ENCODE measurements at places on chromosomes 7 and 10.

- no peak for DNase-seq
These were observed 14.7 kb downstream of the HGF start for GRCh38 chr7:81754918-81755696.

- DNase-seq = no peak
These were observed 49.7 kb downstream of the BZW2 start for GRCh38 chr7:16695621-16696237.

DNA sequence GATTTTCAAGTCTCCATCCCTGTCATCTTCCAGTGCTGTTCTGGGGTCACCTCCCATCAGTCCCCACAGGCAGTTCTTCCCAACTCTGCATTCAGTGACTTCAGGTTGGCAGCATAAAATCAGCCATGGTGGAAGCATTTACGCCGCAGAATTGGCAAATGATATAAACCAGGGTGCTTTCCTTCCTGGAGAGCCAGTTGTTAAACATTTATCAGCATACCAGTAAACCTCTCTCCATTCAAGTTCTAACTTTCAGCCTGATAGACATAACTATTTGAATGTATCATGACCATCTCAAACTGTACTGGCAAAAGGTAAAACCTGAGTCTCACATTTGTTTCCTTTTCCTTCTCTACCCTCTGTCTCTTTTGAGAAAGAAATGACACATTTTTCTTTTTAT is 69.7 kb upstream of the ITPRID1 start:
- DNase-seq = no peak

DNA sequence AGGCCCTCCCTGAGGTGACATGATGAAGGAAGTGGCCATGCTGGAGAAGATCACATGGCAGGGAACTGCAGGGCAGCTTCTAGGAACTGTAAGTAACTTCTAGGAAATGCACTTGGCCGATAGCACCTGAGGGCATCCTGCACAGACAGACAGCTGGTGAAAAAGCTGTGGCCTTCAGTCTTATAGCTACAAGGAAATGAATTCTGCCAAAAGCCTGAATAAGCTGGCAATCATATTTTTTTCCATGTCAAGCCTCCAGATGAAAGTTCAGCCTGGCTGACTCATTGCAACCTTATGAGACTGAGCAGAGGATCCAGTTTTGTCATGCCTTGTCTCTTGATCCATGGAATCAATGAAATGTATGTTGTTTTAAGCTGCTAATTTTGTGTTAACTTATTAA is 91.1 kb upstream of the CACNA2D1 start:
- DNase-seq = no peak

GRCh38 chr10:67676208-67676825 is 19.7 kb downstream of the CTNNA3 start:
- DNase-seq = no peak

GRCh38 chr7:999149-999879 is 16.3 kb downstream of the CYP2W1 start:
- DNase-seq = no peak

GRCh38 chr10:104342941-104343411 is 4.7 kb upstream of the ITPRIP start:
- no peak for DNase-seq

DNA sequence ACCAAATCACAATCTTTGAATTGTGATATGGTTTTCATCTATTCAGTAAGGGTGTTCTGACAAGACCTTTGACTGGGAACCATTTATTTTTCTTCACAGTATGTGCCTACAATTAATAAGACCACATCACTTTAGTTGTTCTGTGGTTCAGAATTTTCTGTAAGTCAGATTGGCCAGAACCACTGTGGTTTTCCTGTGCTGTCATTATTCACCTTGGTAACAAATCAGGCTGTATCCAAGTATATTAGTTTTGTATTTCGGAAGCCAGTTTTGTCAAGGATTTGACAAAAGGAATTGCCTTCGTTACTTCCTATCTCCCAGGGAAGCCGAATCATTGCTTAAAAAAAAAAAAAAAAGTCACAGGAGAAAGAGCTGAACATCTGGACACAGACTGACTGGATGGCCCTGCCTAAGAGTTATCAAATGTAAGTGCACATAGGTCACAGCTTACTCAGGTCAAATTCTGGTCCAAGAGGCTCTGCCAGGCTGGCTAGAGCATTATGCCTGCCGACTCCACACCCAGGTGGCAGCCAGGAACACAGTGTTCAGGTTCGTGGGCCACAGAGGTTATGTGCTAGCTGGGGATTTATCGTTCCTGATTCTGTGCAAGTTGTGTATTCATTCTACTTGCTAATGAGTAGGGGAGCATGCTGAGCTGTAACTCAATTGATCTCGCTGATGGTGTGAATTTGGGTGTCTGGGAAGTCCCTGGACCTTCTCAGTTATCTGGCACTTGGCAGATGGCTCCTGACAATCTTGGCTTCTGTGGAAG is 175.3 kb downstream of the JAZF1 start:
- DNase-seq = no peak

GRCh38 chr7:139574618-139575337 is 51.3 kb downstream of the CLEC2L start:
- no peak for DNase-seq

DNA sequence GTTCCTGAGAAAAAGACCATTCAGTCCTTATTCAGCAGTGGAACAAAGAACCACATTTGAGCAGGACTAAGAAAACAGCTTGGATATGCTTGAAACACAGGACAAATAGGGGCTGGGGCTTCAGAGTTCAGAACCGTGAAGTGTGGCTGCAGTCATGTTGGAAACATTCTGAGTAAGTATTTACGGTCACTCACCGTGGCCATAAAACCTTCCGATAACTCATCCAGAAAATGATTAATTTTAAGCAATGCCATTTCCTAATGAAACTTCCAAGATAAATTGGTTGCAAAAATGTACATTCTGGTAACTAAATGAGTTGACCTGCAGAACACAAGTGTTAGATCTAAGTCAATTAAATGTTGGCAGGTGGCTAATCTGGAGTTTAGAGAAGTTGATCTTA is 279.2 kb downstream of the CXCL12 start:
- no peak for DNase-seq

DNA sequence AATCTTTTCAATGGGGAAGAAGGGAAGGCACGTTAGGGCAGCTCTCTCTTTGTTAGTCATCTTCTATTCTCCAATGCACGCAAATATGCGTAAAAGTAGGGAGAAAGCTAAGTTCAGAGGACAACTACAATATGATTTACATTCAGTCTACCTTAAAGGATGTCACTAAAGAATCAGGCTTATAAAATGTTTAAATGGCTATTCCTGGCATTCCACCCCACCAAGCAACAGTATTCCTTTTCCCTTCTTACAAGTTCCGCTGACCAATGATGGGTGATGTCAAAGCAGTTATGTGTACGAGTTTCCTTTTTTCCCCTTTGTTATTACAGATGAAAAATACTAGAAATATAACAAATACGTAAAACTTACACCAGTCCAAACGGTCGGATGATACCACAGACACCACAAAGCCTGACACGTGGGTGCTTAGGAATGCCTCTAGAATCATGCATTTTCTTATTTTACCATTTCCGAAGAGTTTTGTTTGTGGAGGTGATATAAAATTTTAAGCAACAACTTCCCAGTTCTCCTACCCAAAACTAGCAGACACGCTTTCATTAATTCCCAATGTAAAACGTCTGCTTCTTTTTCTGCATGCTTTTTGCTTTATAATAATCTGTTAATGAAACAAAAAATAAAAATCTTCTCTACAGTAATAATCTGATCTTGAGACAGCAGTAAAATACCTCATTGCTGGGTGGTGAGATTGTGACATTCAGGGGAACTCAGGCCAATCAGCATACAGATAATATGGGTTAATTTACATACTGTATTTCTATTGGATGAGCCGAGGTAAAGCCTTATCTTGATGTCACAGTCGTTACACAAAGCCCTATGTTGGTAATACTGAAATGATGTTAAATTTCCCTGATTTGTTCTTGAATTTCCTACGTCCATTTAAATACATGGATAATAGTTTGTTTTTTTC is 708 bp upstream of the GPR85 start:
- no peak for DNase-seq

DNA sequence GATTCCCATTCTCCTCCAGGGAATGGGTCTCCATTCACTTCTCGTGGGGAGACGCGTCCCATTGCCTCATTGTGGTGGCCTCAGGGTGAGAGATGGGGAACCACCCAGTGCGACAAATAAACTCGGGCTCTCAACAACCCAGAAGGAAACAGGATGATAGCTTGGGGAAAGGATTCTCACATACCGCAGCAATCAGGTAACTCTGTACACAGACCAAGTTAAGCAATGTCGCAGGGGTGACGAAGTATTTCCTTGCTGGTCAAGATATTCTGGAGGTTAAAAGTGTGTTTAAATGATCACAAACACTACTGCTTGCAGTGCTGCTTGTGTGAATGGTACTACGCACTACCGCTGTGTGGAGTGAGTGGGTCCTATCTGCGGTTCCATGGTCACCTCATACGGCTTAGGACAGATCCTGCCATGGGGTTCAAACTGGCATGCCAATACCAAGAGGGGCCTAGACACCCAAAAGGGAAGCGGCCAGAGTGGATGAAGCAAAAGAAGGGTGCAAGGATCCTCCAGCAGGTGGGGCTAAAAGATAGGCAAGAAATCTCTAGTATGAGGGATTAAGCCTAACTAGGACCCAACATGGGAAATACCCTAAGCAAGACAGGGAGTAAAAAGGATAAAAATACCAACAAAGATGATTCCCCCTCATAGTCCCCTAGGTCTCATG is 143.8 kb upstream of the TMEM106B start:
- no peak for DNase-seq

DNA sequence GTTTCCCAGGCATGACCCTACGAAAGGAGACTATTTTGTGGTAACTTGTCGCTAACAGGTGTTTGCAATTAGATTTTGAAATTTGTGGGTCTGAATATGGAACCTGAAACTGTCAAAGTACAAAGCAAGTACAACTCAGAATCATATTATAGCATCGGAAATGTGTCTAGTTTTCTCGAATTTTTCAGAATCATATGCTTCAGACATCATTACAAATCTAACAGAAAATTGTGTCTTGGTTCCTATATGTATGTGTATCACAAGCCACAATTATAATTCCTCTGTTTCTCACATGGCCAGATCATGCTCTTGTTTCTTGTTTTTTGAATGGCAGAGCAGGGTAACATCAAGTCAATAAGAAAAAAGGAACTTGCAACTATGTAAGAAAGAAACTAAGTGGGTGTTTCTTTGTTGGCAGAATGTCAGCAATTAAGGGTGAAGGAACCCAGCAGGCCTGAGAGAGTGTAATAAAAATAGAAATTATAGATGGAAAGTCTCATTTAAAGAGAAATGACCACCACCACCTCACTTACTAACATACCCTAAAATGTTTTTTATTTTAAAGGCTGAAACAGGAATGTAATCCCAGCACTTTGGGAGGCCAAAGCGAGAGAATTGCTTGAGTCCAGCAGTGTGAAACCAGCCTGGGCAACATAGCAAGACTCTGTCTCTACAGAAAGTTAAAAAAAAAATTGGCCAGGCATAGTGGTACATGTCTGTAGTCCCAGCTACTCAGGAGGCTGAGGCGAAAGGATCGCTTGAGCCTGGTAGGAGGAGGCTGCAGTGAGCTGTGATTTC is 51.3 kb downstream of the PRTFDC1 start:
- DNase-seq = no peak

DNA sequence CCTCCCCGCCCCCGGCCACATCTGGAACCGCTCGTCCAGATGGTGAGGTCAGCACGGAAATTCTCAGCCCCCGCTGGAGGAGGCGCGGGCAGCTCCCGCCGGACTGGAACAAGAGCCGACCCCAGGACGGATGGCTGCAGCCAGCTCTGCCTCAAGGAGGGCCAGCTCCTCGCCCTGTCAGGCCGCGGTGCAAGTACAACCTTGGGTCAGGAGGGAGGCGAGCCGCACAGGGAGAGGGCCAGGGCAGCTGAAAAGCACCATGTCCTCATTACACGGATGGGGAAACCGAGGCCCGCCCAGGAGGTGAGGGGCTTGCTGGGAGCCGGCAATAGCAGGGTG is 3.8 kb upstream of the GRIFIN start:
- no peak for DNase-seq

- peak; percentile 75 for DNase-seq
These were observed at the start of gene ZNF398 for GRCh38 chr7:149147072-149147751. Gene ZNF398 (plus strand): TSS chr7:149147453. CDS start chr7:149147743, 290 bp downstream.

DNA sequence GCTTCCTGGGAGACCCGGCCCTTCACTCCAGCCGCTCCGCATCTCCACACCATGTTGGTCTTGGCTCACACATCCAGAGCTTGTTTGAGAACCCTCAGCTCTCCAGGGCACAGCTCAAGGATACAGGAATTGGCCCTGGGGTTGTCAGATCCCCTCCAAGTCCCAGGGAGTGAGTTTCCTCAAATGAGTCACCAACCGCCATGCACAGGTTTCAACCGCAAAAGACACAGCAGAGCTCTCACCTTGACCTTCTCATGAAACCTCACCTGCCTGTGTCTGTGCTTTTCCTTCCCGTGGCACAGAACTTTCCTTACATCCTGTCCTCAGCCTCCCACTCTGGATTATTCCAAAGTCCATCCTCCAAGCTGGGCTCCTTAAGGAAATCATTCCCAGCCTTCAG is 20.6 kb downstream of the AZGP1 start:
- no peak for DNase-seq

DNA sequence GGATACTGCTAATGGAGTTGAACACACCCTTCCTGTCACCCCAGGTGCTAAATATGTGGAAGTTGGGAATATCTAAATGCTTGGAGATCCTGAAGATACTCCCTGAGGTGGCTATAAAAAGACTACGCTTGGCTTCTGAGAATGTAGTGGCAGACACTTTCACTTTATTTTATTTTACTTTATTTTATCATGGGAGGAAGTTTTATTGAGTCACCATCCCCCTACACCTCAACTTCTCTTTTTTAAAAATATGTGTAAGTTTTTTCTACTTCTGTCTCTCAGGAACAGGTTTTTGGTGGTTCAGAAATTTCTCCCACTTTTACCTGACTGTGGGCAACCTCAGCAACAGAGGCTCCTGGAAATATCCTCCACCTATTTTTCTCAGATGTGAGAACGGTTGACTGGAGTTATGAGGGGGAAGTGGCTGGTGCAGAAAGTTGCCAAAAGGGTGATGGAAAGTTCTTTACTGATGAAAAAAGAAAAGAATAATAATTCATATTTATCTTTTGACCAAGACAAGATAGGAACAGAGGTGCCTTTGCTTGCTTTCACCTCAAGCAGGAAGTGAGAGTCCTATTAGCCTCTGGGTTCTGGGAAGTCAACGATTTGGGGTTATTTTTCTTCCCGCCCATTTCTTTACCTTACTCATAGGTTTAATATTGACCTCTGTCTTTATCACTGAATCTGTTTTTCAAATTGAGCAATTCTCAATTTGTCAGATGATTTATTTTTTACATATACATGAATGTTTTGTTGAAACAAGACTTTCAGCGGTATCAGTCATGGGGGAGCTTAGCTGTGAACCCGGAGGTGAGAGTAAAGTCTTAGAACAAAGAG is 103.6 kb downstream of the AHR start:
- no peak for DNase-seq

- no peak for DNase-seq
These were observed 132.1 kb downstream of the GALNT17 start for GRCh38 chr7:71264005-71264404.

- DNase-seq = no peak
These were observed 150.8 kb downstream of the FAM107B start for GRCh38 chr10:14623931-14624330.

GRCh38 chr10:103733045-103733419 is 122.3 kb downstream of the SH3PXD2A start:
- no peak for DNase-seq

GRCh38 chr10:131810036-131810804 is 90.6 kb upstream of the PPP2R2D start:
- DNase-seq = no peak
